ENCODE measurements at places on chromosomes 16 and 17. TPM values are rescaled to one million over a fixed set of nuclear protein-coding genes. Genes with fewer than 3 reads are reported as not detected.

Gene CTRB2
- total RNA-seq: 10.0 TPM

- H3K4me1 ChIP-seq: no peaks in the 10 kb centered on the region
- H3K27me3 ChIP-seq: no peaks in the 10 kb centered on the region
- no peaks in the 10 kb centered on the region for H3K36me3 ChIP-seq
Observed at GRCh38 chr17:329784-330420, 22.7 kb downstream of the RPH3AL start.

GRCh38 chr16:87390641-87391323 is 1.4 kb upstream of the MAP1LC3B start:
- peaks cover 60% of the 10 kb centered on the region for H3K4me1 ChIP-seq
- peak overlapping the region; percentile 87 for H3K27ac ChIP-seq
- peak overlapping the region; percentile 72 for H3K4me3 ChIP-seq

DNA sequence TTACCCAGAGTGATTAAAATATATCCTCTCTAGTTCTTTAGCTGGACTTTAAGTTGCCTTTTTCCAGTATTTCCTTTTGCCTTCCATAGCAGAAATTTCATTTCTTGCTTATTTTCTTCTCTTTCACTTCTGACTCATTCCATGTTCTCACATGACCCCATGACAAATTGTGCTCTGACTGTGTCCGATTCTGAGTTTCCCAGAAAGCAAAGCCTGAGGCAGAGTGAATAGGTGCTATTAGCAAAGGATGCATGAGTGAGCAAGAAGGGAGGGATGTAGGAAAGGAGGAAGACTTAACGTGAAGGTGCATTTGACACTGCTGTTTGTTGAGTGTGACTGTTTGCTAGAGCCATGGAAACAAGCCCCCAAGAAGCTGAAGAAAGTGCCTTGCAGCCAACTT is 82.6 kb upstream of the CNTNAP4 start:
- no peaks in the 10 kb centered on the region for H3K27me3 ChIP-seq
- no peak overlapping the region for H3K27ac ChIP-seq
- no peak overlapping the region for H3K4me3 ChIP-seq
- no peaks in the 10 kb centered on the region for H3K4me1 ChIP-seq
- no peaks in the 10 kb centered on the region for H3K36me3 ChIP-seq
